Glomerular endothelial cell (primary cell): ENCODE measurements at places on chromosomes 16 and 17. TPM values are rescaled to one million over a fixed set of nuclear protein-coding genes. Genes with fewer than 3 reads are reported as not detected.

SLC12A3 gene
- not detected in 2 replicates for total RNA-seq

TLCD2 gene
- total RNA-seq, result 0.78 and 1.4 TPM in 2 replicates

HNF1B gene
- 0.99 and 6.1 TPM in 2 replicates for total RNA-seq

COL1A1 gene
- 118 and 702 TPM in 2 replicates for total RNA-seq

FOXN1 gene
- total RNA-seq, result not detected in 2 replicates

MMP28 gene
- total RNA-seq, result 0.29 and 3.4 TPM in 2 replicates

IRX5 gene
- 3.1 and 3.2 TPM in 2 replicates for total RNA-seq

MYH8 gene
- not detected in 2 replicates for total RNA-seq

NAE1 gene
- 49.1 and 80.5 TPM in 2 replicates for total RNA-seq

RFNG gene
- 45.0 and 49.1 TPM in 2 replicates for total RNA-seq

PRR35 gene
- not detected in 2 replicates for total RNA-seq

IGSF6 gene
- total RNA-seq, result not detected in 2 replicates

LAT gene
- total RNA-seq, result 2.3 and 3.0 TPM in 2 replicates

GAST gene
- total RNA-seq, result not detected in 2 replicates

ANKRD40CL gene
- not detected in 2 replicates for total RNA-seq

NPB gene
- 0.68 and 1.9 TPM in 2 replicates for total RNA-seq

LITAFD gene
- total RNA-seq, result not detected in 2 replicates

CYGB gene
- 7.0 TPM in 2 replicates for total RNA-seq

ADAD2 gene
- total RNA-seq, result 0.06 TPM in 1 of 2 replicates, not detected in the other

DERL2 gene
- 45.2 and 55.9 TPM in 2 replicates for total RNA-seq

NHLRC4 gene
- 2.7 and 3.3 TPM in 2 replicates for total RNA-seq

NUP88 gene
- 57.9 and 78.1 TPM in 2 replicates for total RNA-seq

OTOA gene
- total RNA-seq, result 0.06 TPM in 1 of 2 replicates, not detected in the other

CDK5R1 gene
- total RNA-seq, result 2.5 and 3.5 TPM in 2 replicates

MGAT5B gene
- total RNA-seq, result 9.1 and 10.0 TPM in 2 replicates

STH gene
- not detected in 2 replicates for total RNA-seq

MT1M gene
- not detected in 2 replicates for total RNA-seq

VKORC1 gene
- 162 and 167 TPM in 2 replicates for total RNA-seq

MTSS2 gene
- 27.3 and 32.6 TPM in 2 replicates for total RNA-seq

PDK2 gene
- 23.5 and 26.9 TPM in 2 replicates for total RNA-seq

TPSD1 gene
- not detected in 2 replicates for total RNA-seq

VWA3A gene
- total RNA-seq, result not detected in 2 replicates

PPY gene
- not detected in 2 replicates for total RNA-seq

PDP2 gene
- total RNA-seq, result 5.1 and 7.4 TPM in 2 replicates

CACNA1H gene
- total RNA-seq, result 0.15 and 1.3 TPM in 2 replicates

TNS4 gene
- total RNA-seq, result not detected in 2 replicates

LRRC36 gene
- total RNA-seq, result 1.2 and 1.4 TPM in 2 replicates

CCR7 gene
- 0.05 TPM in 1 of 2 replicates, not detected in the other for total RNA-seq

KATNIP gene
- 19.3 and 27.5 TPM in 2 replicates for total RNA-seq

RASL10B gene
- total RNA-seq, result 1.5 and 3.8 TPM in 2 replicates

MED31 gene
- total RNA-seq, result 12.0 and 15.7 TPM in 2 replicates

SBK1 gene
- 0.23 and 0.53 TPM in 2 replicates for total RNA-seq

CASKIN2 gene
- 11.6 and 21.3 TPM in 2 replicates for total RNA-seq

HSF4 gene
- total RNA-seq, result 2.9 and 4.8 TPM in 2 replicates
